D341Med (cell line): ENCODE measurements at places on chromosomes 3 and 15.

DNA sequence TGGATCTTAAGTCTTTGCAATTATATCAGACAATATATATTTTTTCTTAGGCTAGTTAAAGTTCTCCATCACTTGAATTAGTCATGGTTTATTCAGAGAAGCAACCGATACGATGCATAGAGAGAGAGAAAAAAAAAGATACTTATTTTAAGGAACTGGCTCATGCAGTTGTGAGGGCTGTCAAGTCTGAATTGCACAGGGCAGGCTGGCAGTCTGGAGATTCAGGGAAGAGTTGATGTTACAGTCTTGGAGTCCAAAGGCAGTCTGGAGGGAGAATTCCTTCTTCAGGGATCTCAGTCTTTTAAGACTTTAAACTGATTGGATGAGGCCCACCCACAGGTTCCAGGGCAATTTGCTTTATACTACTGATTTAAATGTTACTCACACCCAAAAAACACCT lies 412.6 kb downstream of the IL5RA start:
- DNase-seq, result no peak

DNA sequence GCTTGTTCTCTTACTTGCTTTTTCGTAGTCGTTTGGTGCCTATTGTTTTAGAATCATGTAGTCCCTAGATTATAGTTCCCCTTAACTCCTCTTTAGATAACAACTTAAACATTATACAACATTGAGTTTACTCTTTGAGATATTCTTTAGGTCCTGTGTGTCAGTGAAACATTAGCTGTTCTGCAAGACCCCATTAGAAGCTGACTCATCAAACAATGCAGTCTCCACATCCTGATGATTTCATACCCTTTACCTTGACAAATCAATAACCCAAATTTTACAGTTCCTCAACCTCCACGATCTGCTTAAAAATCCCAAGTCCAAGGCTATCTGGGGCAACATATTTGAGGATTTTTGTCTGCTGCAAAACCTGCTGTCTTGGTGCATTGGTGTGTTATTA lies 582.9 kb downstream of the NSUN3 start:
- no peak for DNase-seq

- no peak for DNase-seq
Measured at GRCh38 chr3:155425396-155425795, 131.9 kb upstream of the STRIT1 start.

GRCh38 chr3:39447637-39448483 lies 19.6 kb upstream of the MOBP start:
- DNase-seq, result peak; percentile 81

DNA sequence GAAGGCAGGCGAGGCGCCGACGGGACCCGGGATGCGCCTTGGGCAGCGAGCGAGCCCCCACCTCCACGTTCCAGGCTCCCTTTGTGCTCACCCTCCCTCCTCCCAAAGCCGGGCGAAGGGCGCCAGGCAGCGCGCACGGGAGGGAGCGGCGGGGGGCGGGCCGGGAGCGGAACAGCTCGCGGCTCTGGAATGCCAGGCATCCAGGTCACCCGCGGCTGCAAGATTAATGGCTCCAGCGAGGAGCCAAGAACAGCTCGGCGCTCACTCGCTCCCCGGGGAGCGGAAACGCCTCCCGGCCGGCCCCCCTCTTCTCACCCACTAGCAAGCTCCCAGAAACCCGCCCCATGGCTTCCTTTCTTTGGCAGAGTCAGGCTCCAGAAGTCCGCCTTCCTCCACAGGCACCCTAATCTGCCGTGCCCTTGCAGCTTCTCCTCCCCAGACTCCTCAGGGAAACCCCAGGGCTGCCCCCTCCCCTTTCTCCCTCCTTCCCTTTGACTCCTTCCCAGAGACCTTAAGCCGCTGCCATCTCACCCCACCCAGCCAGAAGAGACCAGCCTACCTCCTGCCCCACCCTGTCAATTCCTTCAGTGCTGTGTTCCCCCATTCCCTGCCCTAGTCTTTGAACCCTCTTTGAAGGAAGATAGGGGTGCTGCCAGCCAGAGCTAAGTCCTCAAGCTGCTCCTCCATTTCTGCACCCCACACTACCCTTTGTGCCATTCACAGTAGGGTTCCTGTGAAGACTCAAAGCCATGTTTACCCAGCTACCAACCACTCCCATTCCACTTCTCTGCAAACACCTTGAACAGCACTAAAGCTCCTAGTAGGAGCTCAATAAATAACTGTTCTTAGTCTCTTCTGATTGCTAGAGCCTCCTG lies 9.9 kb downstream of the AMOTL2 start:
- peak; percentile 96 for DNase-seq

- DNase-seq, result no peak
Measured at GRCh38 chr3:99867594-99868310, 50.1 kb downstream of the CMSS1 start.

- no peak for DNase-seq
Measured at GRCh38 chr15:73382115-73382514, 13.4 kb upstream of the HCN4 start.

GRCh38 chr3:141400073-141400971 lies 32.0 kb downstream of the ZBTB38 start:
- DNase-seq, result peak; percentile 54

- DNase-seq, result peak; percentile 48
Measured at GRCh38 chr3:158105119-158105709, 1.0 kb downstream of the SHOX2 start.

- DNase-seq, result no peak
Measured at GRCh38 chr3:63585927-63586326, 66.5 kb upstream of the SNTN start.

- DNase-seq, result no peak
Measured at GRCh38 chr3:161443921-161444693, 52.5 kb upstream of the OTOL1 start.

DNA sequence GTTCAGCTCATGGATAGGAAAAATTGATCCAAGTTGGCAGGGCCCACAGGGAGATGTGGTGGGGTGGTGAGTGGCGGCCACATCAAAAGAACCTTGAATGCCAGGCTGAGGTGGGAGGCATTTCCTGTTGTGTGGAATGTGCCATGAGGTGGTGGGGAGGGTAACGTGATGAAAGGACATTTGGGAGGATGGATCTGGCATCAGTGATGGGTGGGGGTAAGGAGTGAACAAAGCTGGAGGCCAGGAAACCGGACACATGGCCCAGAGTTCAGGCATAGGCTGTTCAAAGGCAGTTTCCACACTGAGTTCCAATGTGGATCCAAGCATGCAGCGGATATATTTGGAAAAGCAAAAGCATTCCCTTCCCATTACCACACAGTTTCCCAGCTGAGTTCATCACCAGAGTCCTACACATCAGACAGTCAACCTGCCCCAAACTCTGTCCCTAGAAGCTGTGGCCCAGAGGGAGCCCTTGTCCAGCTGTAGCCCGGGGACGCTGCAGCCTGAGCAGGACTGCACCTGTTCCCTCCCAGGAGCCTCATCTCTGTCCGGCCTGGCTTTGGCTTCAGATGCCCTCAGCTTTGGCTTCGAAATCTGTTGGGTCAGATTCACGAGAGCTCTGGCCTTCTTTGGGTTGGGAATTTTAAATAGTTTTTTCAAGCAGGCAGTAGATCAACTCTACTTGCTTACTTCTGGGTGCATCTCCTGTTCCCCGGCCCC lies 37.8 kb upstream of the GOLGA6B start:
- DNase-seq, result no peak

DNA sequence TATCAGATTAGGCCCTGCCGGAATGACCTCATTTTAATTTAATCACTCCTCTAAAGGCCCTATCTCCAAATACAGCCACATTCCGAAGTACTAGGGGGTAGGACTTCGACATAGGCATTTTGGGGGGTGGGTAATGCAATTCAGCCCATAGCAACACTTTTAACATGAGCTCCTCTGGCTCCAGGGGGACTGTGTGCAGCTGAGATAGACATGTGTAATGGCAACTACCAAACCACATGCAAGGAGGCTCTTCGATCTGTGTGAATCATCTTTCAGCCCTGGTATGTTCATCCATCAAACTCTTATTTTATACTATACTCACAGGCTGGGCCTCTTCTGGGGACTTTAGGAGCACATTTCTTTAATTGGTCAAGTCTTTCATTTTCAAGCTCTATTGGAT lies 57.4 kb upstream of the PPARG start:
- DNase-seq, result no peak

GRCh38 chr15:43412096-43412495 lies 41.2 kb downstream of the TUBGCP4 start:
- no peak for DNase-seq

- no peak for DNase-seq
Measured at GRCh38 chr3:53051929-53052328, 6.1 kb upstream of the SFMBT1 start.

GRCh38 chr15:100726070-100726420 lies 123.7 kb downstream of the ASB7 start:
- no peak for DNase-seq

DNA sequence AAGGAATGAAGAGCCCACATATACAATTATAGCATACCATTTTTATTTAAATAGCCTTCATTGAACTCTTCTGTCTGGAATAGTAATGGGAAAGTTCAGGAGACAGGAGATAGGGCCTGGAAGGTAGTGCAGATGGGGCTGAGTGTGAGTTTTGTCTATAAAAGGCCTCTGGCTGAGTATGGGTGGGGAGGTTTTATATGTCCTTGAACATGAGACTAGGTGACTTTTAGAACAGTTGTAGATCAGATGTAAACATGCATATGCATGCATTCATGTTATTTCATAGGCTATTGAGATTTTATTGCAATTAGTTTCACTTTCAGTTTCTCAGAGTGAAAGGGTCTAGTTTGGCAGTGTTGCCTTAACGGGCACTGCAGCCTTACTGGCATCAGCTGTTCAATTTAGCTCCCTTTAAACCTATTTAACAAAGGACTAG lies 27.1 kb downstream of the CGGBP1 start:
- no peak for DNase-seq

DNA sequence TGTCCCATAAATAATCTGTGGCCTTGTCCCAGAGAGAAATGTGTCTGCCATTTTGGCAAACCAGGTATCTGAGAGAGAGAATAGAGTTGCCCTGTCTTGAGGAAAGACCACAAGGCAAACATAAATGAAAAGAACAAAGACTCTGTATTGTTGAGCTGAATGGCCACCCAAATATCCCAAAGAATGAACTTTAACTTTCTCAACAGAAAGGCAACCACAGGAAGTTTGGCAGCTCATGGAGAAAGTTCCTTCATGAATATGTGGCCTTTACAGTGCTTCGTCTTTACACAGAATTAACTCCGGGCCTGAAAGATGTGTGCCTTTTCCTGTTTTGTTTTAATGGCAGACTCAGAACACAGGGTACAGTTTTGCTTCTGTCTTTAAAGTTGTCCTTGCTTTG lies 41.4 kb upstream of the THBS1 start:
- DNase-seq, result no peak

DNA sequence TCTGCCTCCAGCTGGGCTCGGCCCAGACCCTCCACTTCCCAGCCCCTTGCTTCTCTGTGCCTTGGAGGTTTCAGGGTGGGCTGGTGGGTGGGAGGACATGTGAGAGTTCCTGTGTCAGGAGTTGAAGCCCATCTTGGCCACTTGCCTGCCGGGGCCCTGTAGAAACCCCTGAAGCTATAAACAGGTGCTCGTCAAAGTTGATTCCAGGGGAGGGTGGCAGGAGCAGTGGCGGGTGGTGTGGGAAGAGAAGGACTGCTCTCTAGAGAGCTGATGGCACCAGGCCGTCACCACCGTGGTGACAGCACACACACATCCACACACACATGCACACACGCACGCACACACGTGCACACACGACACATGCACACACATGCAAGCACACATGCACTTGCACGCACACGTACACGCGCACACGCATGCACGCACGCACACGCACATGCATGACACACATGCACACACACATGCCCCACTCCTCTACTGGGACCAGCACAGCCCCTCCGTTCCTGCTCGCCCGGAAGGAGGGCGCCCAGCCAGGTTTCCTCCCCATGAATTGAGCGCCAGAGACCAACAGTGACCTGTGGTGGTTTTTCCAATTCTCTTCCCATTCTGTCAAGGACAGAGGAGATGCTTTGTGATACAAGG lies 56.3 kb upstream of the CGNL1 start:
- DNase-seq, result no peak

DNA sequence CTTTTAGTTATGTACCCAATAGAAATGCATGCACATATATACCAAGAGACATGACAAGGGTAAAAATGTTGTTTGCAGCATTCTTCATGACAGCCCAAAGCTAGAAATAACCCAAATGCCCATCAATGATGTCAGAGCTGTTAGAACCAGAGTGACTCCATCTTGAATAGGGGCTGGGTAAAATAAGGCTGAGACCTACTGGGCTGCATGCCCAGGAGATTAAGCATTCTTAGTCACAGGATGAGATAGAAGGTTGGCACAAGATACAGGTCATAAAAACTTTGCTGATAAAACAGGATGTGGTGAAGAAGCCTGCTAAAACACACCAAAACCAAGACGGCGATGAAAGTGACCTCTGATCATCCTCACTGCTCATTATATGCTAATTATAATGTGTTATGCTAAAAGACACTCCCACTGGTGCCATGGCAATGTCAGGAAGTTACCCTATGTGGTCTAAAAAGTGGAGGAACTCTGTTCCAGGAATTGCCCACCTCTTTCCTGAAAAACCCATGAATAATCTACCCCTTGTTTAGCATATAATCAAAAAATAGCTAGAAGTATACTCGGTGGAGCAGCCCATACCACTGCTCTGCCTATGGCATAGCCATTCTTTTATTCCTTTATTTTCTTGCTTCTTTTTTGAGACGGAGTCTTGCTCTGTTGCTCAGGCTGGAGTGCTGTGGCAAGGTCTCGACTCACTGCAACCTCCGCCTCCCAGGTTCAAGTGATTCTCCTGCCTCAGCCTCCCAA lies 32.9 kb downstream of the ZBTB11 start:
- no peak for DNase-seq

DNA sequence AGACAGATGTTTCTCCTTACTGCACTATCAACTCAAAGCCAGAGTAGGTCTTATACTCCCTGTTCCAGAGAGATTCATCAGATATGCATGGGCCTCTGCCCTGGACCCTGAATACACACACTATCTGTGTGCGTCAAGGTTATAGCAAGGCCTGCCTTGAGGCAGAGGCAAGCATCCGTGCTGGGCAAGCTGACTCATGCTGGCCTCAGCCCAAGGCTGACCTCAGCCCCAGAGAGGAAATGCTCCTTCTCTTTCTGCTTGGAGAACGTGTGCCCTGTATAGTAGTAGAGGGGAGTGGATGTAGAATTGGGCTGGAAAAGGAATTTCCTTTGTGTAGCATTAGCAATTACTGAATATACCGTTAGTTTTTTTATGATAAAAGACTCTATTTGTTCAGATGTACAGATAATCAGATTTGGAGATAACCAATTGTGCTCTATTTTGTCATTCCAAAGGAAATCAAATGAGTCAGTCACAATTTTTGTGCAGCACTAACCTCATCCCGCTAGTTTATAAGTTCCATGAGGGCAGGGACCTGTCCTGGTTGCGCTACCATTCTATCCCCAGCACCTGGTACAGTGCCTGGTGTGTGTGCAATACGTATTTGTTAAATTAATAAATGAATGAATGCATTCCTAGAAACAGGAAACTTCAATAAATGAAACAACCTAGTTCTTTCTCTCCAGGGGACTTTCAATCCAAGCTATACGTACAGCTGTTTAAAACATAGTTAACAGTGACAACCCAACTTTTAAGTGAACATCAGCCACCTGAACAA lies 13.3 kb upstream of the PAQR9 start:
- no peak for DNase-seq

- DNase-seq, result no peak
Measured at GRCh38 chr3:130085881-130086280, 4.2 kb downstream of the ALG1L2 start.

GRCh38 chr3:184789314-184789998 lies 22.5 kb upstream of the VPS8 start:
- DNase-seq, result no peak
